ENCODE measurements at places on chromosomes 3 and 15.

DNA sequence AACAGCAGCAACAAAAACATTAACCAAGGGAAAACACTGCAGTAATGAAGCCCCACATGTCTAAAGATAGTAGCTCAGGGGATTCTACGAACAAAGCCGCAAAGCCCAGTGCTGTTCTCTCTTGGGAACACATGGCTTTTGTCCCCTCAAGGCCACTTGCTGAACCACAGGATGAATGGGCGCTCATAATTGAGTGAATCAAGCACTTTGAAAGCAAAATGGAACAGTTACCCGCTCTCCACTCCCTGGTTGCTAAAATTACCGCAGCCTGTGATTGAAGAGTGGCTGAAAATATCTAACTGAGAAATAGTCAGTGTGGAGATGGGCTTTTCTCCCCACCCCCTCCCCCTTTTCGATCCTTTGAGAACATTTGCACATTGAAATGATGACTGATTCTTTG lies 39.6 kb downstream of the RASGRF1 start:
- DNase-seq = no peak

GRCh38 chr3:17182166-17182565 lies 297.4 kb downstream of the PLCL2 start:
- no peak for DNase-seq

GRCh38 chr3:52469001-52469400 lies 13.6 kb downstream of the NISCH start:
- no peak for DNase-seq

GRCh38 chr3:149657321-149657925 lies 402 bp downstream of the WWTR1 start:
- DNase-seq = peak; percentile 6

GRCh38 chr3:125003369-125003853 lies 52.4 kb downstream of the HEG1 start:
- no peak for DNase-seq

DNA sequence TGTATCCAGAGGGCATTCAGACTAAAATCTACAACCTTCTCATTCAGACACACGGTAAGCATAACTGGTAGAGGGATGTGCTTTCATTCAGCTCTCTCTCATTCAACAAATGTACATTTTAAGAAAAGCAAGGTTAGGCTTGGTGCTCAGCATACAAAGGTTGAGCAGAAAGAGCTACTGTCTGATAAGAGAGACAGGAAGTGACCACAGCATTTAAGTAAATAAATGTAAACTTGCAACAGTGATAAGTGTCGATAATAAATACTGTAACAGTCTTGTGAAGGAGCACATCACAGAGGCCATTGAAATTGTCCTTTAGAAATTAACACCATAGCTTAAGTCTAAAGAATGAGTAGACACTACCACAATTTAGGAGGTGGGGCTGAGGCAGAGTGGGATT lies 3.4 kb downstream of the CD96 start:
- DNase-seq = no peak

DNA sequence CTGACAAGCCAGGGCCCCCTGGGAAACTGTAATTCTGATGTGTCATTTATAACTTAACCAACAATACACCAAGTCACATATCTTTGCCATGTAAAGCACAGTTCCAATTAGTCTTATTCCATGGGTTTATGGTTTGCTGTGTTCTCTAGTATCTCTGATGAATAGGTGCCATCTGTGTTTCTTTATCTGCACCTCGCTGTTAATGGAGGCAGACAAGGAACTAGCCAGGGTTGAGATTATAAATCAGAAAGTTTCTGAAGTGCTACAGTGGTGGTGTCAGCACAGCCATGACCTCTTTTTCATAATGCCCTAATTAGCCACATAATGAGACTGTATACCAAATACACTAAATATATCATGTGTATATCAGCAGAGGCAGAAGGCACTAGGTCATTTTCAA lies 866.4 kb downstream of the PLOD2 start:
- DNase-seq = no peak

- DNase-seq = no peak
Measured at GRCh38 chr3:43867436-43868072, 176.8 kb downstream of the ABHD5 start.

GRCh38 chr15:79160211-79160610 lies 69.6 kb upstream of the RASGRF1 start:
- DNase-seq = no peak

- no peak for DNase-seq
Measured at GRCh38 chr15:63945838-63946298, 100.4 kb downstream of the DAPK2 start.

DNA sequence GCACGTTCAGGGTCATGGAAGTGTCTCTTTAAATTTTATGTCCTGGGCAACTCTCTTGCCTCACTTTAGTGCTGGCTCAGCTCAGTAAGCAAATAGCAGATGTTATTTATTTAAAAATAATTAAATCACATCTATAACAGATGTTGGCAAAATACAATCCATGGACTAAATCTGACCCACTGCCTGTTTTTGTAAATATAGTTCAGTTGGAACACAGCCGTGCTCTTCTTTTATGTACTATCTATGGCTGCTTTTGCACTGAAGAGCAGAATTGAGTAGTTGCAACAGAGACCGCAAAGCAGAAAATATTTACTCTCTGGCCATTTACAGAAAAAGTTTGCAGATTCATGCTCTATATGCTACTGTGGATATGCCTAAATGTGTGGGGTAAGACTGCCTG lies 79.2 kb downstream of the SAMMSON start:
- DNase-seq = no peak

GRCh38 chr3:81764002-81764401 lies 2.6 kb upstream of the GBE1 start:
- DNase-seq = no peak

DNA sequence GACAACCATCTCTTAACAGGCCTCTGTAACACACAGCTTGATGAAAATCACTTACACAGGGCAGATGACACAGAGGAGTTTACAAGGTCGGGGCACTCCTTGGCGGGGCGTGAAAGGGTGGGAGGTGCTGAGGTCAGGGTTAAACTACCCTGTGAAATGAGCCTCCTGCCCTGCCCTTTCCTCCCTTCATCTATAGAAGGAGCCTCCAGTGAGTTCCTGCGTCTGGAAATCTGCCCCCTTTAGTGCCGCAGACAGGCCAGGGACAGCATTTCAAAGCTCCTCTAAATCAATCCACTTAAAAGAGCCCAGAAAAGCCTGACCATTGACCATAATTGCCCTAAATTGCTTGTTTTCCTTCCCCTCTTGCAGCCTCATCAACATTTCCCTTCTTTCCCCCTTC lies 1.9 kb downstream of the ROBO1 start:
- no peak for DNase-seq

DNA sequence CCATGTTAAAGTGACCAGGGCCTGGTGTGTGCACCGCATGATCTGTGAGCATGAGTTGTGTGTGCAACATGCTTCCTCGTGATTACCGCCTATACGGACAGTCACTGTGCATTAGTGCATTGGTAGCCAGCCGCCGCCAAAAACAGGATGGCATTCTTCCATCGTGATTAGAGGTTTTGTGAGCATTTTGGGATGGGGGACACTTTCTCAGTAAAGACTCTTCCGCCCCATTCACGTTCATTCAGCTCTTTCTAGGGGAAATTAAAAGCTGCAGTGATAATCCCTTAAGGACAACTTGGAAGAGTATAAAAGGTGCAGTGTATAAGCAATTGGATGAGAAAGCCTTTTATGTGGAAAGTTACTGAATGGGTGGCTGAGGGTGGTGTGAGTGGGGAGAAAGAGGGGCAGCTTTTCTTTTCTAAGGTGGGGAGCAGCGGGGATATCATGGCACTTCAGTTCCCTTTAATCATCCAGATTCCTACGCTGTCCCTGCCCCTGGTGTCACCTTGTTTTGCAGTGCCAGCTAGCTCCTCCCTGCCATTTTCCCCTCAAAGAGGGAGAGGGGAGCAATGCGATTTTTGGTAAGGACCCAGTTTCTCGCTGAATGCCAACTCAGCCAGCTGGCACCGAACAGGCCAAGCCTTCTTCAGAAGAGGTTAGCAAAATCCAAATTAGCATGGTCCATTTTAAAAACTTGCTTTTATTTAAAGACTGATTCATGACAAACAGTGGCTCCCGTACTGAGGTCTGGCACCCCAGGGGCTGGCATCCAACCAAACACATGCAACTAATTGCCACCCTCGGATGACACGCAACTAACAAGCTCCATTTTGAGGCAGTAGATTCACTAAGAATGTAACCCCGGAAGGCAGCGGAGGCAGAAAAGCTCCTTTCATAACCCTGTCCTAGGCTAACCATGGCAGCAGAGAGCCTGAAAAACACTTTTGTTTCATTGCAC lies 447.8 kb downstream of the FHIT start:
- DNase-seq = no peak
